ENCODE measurements at places on chromosomes 1 and 21. TPM values are rescaled to one million over a fixed set of nuclear protein-coding genes. Genes with fewer than 3 reads are reported as not detected.

DNA sequence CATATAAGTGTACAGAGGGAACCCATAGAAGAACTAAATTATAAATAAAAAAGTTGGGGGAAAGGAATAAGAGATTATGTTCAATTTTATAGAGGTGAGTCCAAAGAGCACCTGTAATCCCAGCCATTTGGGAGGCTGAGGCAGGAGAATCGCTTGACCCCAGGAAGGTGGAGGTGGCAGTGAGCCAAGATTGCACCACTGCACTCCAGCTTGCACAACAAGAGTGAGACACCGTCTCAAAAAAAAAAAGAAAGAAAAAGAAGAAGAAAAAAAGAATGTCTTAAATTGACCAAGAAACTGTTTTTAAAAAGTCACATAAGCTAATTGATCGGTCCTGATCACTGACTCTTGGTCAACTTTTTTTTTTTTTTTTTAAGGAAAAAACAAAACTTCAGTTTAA, 19.1 kb upstream of the ATF3 start:
- H3K4me1 ChIP-seq, result peaks cover 6% of the 10 kb centered on the region
- no peaks in the 10 kb centered on the region for H3K36me3 ChIP-seq
- no peaks in the 10 kb centered on the region for H3K27me3 ChIP-seq
- no peak for DNase-seq
- no peak overlapping the region for H3K4me3 ChIP-seq
- H3K27ac ChIP-seq, result no peak overlapping the region

Gene SUSD4
- total RNA-seq, result 3.9 TPM

Gene CHD5
- 0.94 TPM for total RNA-seq

Gene SAMSN1
- 3.0 TPM for total RNA-seq

Gene SMCP
- not detected for total RNA-seq

DNA sequence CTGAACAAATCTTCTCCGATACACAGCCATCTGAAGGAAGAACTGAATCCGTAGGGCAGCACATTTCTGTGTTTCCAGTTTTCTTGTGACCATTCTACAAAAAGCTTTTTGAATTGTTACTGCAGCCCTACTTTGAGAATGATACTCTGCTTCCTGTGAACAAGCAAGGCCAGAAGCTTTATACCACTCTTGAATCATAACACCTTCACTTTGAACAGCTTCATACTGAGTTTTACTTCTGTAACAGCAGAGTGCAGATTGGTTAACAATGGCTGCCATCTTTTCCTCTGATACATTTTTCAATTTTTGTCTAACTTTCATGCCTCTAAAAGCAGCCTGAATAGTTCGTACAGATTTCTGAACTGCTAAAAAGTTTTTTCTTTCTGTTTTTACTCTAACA, 33.6 kb upstream of the F13B start:
- H3K27me3 ChIP-seq, result no peaks in the 10 kb centered on the region
- H3K4me3 ChIP-seq, result no peak overlapping the region
- no peak overlapping the region for H3K27ac ChIP-seq
- no peaks in the 10 kb centered on the region for H3K36me3 ChIP-seq

DNA sequence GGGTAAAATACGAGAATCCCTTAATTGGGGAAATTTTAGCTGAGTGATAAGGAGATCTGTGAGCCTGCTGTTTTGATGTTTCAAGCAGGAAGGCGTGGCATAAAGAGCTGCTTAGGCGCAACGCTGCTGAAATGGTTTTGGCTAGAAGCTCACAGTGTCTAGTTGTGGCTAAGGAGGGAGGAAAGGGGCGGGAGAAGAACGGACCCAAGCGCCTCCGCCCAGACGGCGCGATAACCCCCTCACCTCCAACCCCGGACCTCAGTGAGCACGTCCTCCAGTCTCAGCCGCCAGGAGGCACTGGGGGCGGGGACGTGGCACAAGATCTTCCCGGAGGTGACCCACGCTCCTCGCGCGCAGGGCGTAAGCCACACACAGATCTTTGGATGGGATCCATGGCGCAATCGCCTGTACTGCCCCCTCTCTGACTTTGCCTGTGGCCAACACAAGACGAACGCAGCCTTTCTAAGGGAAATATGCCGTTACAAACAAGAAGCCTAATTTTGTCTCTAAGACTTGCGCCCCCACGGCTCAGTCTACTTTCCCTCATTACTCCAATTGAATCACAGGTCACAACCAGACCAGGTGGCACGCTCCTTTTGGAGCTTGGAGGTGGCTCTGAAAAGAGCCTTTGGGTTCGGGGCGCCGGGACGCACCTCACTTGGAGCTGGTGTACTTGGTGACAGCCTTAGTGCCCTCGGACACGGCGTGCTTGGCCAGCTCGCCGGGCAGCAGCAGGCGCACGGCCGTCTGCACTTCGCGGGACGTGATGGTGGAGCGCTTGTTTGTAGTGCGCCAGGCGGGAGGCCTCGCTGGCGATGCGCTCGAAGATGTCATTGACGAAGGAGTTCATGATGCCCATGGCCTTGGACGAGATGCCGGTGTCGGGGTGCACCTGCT, 23.4 kb upstream of the RNF187 start:
- H3K4me3 ChIP-seq, result peak overlapping the region; percentile 57
- peaks cover 4% of the 10 kb centered on the region for H3K4me1 ChIP-seq
- no peaks in the 10 kb centered on the region for H3K36me3 ChIP-seq
- H3K27ac ChIP-seq, result no peak overlapping the region
- no peak for DNase-seq

GRCh38 chr1:246153796-246154212, 353.3 kb downstream of the SMYD3 start:
- no peaks in the 10 kb centered on the region for H3K4me1 ChIP-seq
- H3K27me3 ChIP-seq, result no peaks in the 10 kb centered on the region
- no peak overlapping the region for H3K27ac ChIP-seq

DNA sequence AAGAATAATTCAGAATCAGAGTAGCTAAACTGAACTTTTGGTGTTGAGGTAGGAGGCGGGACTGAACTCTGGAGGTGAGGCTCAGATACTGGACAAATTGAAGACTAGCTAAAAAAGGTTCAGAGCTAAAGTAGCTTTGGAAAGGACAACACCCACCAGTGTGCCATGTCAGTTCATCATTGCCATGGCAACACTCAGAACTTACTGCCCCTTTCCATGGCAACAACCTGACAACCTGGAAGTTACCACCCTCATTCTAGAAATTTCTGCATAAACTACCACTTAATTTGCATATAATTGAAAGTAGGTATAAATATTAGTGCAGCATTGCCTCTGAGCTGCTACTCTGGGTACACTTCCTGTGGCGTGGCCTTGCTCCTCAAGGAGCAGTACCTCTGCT, 30.3 kb upstream of the POGK start:
- no peak overlapping the region for H3K4me3 ChIP-seq
- H3K4me1 ChIP-seq, result no peaks in the 10 kb centered on the region
- no peak overlapping the region for H3K27ac ChIP-seq
- H3K27me3 ChIP-seq, result no peaks in the 10 kb centered on the region
- DNase-seq, result no peak

DNA sequence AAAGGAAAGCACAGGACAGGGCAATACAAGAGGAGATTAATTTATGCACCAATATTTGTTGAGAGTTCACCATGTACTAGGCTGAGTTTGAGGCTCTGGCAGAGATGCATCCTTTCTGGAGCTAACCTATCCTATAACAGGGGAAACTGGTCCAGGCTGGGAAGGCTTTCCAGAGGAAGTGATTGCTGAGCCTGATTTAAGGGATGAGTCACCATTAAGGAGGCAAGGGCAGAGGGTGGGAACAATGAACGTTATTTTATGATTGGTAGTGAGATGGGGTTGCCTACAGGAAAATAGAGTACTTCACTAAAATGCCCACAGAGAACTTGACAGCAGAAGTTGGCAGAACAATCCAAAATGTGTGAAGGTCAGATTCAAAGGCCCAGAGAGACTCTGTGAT, 141.4 kb downstream of the PLPP3 start:
- no peak overlapping the region for H3K4me3 ChIP-seq
- H3K36me3 ChIP-seq, result no peaks in the 10 kb centered on the region
- H3K27me3 ChIP-seq, result no peaks in the 10 kb centered on the region
- H3K27ac ChIP-seq, result no peak overlapping the region
- peaks cover 24% of the 10 kb centered on the region for H3K4me1 ChIP-seq

GRCh38 chr1:165531021-165531420, 12.8 kb upstream of the LRRC52 start:
- DNase-seq, result no peak
- H3K4me1 ChIP-seq, result no peaks in the 10 kb centered on the region
- no peaks in the 10 kb centered on the region for H3K36me3 ChIP-seq
- no peak overlapping the region for H3K27ac ChIP-seq
- no peaks in the 10 kb centered on the region for H3K27me3 ChIP-seq
- H3K4me3 ChIP-seq, result no peak overlapping the region

Gene OLIG1
- total RNA-seq, result 0.65 TPM

Gene MRPL24
- 34.4 TPM for total RNA-seq

- H3K36me3 ChIP-seq, result peaks cover 5% of the 10 kb centered on the region
- DNase-seq, result no peak
- peaks cover 10% of the 10 kb centered on the region for H3K4me1 ChIP-seq
- peak overlapping the region; percentile 83 for H3K4me3 ChIP-seq
- no peak overlapping the region for H3K27ac ChIP-seq
- H3K27me3 ChIP-seq, result no peaks in the 10 kb centered on the region
Measured at GRCh38 chr1:153984123-153984894, 1.8 kb downstream of the RAB13 start.

- no peaks in the 10 kb centered on the region for H3K36me3 ChIP-seq
- H3K27me3 ChIP-seq, result no peaks in the 10 kb centered on the region
- H3K4me1 ChIP-seq, result peaks cover 4% of the 10 kb centered on the region
- peak; percentile 87 for DNase-seq
- H3K27ac ChIP-seq, result peak overlapping the region; percentile 86
Measured at GRCh38 chr1:200738949-200739651, 407 bp downstream of the CAMSAP2 start.

Gene CBR3
- total RNA-seq, result 4.3 TPM

GRCh38 chr1:150974580-150975478, at the start of gene CERS2:
CERS2 (minus strand) TSS chr1:150974835; CDS start chr1:150969090, 5,745 bp downstream.
- peaks cover 20% of the 10 kb centered on the region for H3K4me1 ChIP-seq
- peak within 1 kb of the TSS; percentile 79 for H3K4me3 ChIP-seq
- no peaks in the 10 kb centered on the region for H3K27me3 ChIP-seq
- no peaks in the 10 kb centered on the region for H3K36me3 ChIP-seq
- H3K27ac ChIP-seq, result peak within 1 kb of the TSS; percentile 64
- DNase-seq, result peak; percentile 77

DNA sequence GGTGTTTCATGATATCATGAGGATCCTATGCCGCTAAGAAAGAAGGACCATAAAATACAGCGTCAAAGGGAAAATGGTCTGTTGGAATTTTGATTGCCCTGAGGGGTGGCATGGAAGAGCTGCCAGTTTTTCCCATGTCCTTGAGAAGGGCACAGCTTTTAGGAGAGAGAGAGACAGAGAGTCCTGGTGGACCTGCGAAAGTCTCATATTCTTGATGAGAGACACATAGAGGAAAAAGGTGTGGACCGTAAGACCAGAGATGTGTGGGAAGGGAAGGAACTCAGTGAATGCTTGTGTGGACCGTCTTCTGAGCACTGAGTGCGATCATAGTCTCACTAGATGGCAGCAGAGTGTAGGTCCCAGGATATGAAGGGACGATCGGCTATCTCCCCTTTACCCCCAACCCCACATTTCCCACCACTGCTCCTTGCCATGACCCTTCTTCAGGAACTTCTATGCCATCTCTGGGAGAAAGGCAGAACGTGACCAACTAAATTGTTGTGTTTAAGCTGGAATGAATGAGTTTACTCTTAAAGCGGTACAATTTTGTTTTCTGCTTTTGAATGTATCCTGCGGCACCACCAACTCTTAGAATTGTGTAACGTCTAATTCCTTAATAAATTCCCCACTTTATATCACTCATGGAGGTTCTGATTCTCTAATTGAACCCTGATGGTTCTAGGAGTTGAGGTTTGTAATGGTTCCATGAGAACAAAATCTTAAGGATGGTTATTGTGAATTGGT, 117.7 kb downstream of the CTH start:
- H3K4me3 ChIP-seq, result no peak overlapping the region
- no peak overlapping the region for H3K27ac ChIP-seq
- no peaks in the 10 kb centered on the region for H3K4me1 ChIP-seq
- no peaks in the 10 kb centered on the region for H3K36me3 ChIP-seq
- DNase-seq, result no peak

DNA sequence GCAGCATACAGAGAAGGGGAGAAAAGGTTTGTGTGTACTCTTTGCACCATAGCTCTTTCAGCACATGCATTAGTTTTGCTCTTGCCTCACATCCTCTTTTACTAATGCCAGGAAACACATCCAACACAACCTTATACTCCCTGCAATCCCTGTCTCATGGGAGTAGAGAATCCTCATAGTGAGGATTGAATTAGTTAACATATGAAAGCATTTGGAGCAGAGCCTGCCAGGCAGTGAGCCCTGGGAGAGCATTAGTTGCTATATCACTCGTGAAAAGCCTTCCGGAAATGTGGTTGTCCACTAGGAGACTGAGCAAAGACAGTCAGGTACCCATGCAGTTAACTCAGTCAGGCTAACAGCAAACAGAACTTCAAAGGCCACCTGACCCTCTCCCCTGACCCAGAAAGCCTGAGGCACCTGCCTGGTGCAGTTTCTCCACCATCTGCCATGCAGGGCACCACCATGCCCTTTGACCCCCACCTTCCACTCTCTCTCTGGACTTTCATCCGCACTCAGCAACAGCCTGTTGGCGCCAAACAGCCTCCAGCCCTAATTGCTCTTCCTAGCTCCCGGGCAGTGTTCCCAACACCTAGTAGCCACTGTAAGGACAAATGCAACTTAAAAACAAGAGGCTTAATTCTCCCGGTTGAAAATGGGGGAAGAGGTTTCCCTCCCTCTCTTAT, 14.9 kb upstream of the AGT start:
- H3K4me1 ChIP-seq, result peaks cover 3% of the 10 kb centered on the region
- no peak overlapping the region for H3K4me3 ChIP-seq
- no peaks in the 10 kb centered on the region for H3K36me3 ChIP-seq
- no peak for DNase-seq
- no peaks in the 10 kb centered on the region for H3K27me3 ChIP-seq

- DNase-seq, result no peak
- H3K27ac ChIP-seq, result no peak overlapping the region
- no peaks in the 10 kb centered on the region for H3K4me1 ChIP-seq
- no peaks in the 10 kb centered on the region for H3K27me3 ChIP-seq
Measured at GRCh38 chr1:200640373-200640962, 19.9 kb upstream of the KIF14 start.

Gene OR6K3
- not detected for total RNA-seq

GRCh38 chr1:230143534-230143933, 76.5 kb downstream of the GALNT2 start:
- H3K4me1 ChIP-seq, result peaks cover 21% of the 10 kb centered on the region
- no peak for DNase-seq
- no peaks in the 10 kb centered on the region for H3K36me3 ChIP-seq

GRCh38 chr1:72037745-72038343, 244.5 kb downstream of the NEGR1 start:
- no peaks in the 10 kb centered on the region for H3K36me3 ChIP-seq
- no peak overlapping the region for H3K4me3 ChIP-seq
- H3K27ac ChIP-seq, result no peak overlapping the region
- H3K4me1 ChIP-seq, result no peaks in the 10 kb centered on the region

DNA sequence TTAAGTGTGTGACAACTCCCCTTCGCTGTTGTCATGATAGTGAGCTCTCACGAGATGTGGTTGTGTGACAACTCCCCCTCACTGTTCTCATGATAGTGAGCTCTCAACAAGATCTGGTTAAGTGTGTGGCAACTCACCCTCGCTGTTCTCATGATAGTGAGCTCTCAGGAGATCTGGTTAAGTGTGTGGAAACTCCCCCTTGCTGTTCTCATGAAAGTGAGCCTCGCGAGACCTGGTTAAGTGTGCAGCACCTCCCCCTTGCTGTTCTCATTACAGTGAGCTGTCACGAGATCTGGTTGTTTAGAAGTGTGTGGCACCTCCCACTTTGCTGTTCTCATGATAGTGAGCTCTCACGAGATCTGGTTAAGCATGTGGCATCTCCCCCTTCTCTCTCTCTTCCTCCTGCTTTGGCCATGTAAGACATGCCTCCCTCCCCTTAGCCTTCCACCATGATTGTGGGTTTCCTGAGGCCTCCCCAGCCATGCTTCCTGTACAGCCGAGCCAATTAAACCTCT, 25.1 kb upstream of the LSS start:
- no peak overlapping the region for H3K4me3 ChIP-seq
- DNase-seq, result no peak
- peaks cover 56% of the 10 kb centered on the region for H3K36me3 ChIP-seq
- H3K27ac ChIP-seq, result no peak overlapping the region
- no peaks in the 10 kb centered on the region for H3K27me3 ChIP-seq
